GM12891 (cell line): ENCODE measurements at places on chromosomes 7 and 10.

GRCh38 chr7:80312139-80312661, 177.6 kb downstream of the GNAI1 start:
- DNase-seq = no peak

DNA sequence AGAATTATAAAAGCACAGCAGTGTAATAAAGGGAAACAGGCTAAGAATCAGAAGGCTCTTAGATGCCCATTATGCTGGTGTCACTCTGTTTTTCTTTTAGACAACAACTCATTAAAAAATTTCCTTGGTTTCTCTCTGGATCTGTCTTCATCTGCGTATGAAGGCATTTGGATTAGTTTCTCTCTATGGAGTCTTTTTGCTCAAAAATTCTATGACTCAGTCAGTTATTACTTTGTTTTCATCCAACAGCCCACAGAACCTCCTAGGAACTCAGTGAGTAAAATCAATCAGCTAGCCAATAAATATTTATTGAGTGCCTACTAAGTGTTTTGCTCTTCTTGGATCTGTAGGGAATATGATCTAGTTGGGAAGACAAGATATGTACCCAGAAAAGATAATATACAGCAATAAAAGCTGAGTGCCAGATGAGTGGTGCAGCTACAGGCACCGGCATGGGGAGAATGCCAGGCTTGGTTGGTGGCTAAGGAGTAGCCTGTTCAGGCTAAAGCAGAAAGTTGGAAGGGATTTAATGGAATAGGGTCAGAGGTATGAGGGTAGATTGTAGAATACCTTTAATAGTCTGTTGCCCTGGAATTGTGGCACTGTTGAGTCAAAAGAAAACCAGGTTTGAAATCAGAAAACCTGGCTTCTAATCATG, 156.2 kb downstream of the LRRC4 start:
- no peak for DNase-seq

DNA sequence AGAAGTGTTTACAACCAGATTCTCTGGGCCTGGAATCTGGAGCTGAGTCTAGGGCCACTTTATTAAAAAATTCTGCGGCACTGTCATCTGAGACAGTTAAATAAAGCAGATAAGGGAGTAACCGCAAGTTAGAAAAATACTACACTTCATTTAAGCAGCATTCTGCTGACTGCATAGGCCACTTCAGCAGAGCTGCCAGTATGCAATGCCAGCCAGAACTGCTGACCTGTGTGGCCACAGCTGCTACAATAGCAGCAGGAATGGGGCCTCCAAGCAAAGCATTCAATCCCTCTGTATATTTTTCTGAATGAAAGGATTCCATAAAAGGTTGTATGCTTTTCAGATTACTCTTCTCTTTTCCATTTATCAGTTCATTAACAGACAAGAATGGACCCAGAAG, 136.0 kb downstream of the COL28A1 start:
- DNase-seq = no peak

- no peak for DNase-seq
These were observed 101.0 kb downstream of the PTPN20 start for GRCh38 chr10:47012214-47012613.

- DNase-seq = no peak
These were observed 137.8 kb downstream of the MAPK8 start for GRCh38 chr10:48444266-48444665.

DNA sequence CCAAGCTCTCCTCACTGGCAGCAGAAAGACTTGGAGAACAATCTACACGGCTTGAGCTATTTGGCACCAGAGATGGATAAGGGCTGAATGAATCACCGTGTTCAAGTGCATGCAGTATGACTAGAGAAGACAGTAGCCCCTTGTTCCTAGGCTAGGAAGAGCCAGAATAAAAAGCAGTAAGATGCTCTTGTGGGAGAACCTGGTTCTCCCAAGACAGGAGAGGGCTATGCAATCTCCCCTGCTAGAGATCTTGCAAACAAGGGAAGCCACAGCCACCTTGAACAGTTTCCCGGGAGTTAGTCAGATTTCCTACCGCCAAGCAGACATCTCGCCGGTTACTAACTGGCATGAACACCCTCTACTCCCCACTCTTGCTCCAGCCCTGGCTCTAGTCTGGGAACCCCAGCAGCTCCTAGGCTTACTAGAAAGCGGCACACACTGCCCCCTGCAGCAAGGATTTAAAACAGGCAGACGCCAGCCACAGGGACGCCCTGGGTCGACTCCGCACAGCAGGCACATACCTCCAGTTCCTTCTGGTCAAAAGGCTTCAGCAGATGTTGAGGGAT, 107.3 kb downstream of the SMURF1 start:
- DNase-seq = no peak

GRCh38 chr7:68929781-68930261, 668.5 kb upstream of the AUTS2 start:
- DNase-seq = no peak

DNA sequence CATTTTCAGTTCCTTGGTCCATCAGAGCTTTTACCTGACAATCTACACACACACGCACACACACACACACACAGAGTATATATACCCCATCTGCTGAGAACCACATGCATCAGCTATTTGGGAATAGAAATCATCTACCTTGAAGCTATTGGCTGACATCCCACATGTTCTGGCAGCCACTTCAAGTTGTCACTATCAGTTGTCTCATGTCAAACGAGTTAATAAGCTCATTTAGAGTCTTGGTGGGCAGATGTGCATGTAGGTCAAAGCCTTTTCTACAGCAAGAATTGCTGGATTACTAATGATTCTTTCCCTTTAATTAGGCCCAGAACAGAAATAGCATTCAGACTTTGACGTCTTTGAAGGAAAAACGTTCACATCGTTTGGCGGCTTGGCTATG, 36.8 kb downstream of the COL28A1 start:
- DNase-seq = no peak

DNA sequence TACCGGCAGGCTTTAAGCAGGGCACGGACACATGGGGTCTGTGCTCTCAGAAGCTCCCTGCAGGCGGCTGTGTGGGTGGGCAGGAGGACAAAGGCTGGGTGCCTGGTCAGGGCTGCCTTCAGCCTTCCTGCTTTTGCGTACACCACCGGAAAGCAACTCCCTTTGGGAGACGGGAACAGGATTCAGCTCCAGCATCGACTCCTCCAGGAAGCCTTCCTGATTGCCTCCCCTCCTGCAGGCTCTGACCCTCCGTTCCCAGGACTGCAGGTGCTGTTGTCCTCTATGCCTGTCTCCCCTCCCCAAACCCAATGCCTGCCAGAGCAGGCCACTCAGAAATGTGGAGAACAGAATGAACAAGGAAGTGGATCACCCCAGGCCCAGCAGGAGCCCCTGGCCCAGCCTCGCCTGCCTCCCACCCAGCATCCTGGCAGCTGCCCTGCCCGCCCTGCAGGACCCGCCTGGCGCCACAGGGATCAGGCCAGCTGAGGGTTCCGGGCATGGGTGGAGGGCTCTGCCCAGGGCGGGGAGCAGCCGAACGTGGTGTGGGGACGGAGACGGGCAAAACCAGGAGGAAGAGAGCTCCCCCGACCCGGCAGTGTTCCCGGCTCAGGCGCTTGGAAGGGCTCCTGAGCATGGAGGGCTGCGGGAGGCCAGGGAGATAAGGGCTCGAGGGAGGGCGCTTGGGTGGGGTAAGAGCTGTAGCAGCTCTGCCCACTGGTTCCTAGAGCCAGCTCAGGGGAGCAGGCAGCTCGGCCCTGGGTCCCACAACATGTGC, 6.2 kb upstream of the ELN start:
- no peak for DNase-seq

DNA sequence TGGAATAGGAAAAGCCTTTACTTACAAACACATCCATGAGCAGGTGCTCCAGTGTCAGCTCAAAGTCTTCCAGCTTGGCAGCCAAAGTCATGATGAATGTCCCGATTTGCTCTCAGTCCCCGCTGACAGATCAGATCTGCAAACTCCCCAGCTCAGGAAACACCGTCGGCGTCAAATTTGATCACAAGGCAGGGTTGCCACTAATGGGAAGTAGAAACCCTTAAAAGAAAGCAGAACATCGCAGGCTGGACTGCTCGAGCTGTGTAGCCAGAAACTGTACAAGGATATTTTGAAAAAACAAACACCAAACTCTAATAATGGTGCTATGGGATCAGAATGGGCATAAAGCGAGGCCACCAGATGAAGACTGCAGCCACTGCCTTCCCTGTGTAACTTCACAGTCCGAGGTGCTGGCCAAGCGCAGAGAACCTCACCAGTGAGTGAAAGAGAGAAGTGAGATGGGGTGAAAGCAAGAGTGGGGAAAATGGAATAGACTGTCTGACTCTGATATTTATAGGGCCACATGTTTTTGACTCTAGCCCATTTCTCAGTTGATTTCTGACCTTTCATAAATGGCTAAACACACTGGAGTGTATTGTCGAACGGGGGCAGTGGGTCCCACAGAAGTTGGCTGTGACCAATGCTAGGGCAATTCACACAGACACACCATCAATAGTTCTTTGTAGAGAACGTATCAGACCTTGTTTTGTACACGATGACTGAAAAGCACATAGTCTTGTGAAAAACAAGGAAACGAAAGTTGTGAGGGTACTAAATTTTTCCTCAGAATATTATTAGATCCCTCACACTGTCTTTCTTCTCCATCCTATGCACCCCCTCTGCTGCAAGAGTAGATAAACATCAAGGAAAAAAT, 306.2 kb downstream of the FRMD4A start:
- DNase-seq = no peak

DNA sequence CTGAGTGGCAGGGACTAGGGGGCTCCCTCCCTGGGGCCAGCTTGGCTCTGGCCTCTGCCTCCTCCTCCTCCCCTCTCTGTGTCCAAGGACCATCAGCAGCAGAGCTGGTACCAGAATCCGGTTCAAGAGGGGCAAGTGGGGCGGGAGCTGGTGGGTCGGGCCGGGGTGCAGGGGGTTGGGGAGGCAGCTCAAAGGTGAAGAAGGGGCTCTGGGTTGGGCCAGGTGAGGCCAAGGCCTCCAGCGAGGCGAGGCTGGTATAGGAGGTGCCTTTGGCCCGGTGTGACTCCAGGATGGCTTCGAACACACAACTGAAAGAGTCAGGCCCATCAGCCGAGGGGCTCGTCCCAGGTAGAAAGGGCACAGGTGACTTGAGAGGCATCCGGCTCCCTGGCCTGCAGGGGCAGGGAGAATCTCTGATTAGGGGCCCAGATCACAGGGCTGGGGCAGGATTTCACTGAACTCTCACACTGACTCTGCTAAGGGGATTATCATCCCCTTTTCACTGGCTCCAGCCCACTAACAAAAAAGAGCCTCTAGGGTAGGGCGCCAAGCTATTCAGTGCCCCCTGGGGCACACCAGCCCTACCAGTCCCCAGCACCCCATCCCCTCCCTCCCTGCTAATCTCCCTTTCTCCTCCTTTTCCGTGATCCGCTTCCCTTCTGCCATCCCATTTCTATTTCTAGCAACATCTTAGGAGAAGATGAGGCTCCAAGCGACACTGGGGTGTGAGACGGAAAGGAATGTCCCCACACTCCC, 4.6 kb downstream of the PSD start:
- DNase-seq = no peak

DNA sequence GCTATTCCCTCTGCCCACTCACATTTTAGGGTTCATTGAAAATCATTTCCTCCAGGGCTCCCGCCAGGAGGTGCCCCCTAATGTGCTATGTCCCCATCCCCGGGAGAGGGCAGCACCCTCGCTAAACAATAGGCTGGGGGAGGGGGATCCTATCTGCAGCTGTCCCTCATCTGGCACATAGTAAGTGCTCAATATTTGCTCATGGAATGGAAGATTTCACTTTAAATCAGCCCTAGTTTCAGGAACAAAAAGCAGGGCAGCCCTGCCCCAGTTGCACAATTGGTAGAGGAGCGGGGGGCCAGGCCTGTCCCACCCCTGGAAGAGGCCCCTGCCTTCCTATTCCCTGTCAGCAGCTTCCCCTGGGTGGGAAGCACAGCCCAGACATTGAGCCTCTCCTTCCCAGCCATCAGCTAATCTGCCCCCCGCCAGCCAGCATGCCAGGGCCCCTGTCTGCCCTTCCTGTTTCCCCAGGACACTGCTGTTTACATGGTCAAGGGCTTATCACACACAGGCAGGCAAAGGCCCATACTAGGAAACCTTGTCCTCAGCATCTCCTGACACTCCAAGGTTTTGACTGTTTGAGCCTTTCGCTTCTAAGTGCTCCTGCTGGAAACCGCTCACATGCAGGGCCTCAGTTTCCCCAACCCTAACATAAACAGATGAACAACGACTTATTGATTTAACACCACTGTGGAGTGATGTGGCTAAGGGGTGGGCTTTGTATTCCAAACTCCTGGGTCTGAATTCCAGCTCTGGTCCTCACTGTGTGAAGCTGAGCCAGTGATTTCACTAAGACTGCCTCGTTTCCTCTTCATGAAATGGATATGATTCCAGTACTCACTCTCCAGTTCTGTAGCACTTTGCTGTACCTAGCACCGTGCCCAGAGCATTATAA, 130.7 kb upstream of the ZMIZ1 start:
- DNase-seq = peak; percentile 43

DNA sequence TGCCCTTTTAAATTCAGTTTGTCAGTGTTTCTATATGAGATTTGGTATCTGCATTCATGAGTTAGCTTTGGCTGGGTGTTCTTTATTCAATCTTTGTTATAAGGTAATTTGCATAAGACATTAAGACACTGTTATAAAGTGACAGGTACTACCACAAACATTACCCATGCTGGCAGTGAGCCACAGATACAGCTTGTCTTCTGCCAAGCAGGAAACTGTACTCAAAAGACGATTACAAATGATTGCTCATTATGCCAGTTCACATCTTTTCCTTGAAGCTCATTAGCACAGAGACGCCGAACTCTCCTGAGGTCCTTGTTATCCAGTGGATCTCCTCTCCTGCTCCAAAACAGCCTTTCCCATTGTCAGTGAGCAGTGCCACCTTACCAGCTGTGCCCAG, 30.4 kb downstream of the AMPH start:
- DNase-seq = no peak

GRCh38 chr7:133409421-133409820, 156.5 kb downstream of the EXOC4 start:
- DNase-seq = no peak

GRCh38 chr10:7445474-7446185, 34.8 kb upstream of the SFMBT2 start:
- DNase-seq = no peak

GRCh38 chr7:18792871-18793595, 297.5 kb downstream of the HDAC9 start:
- DNase-seq = no peak

GRCh38 chr7:140676306-140676705, 3.6 kb downstream of the ADCK2 start:
- peak; percentile 48 for DNase-seq

GRCh38 chr10:10600004-10600403, 417.7 kb upstream of the CELF2 start:
- DNase-seq = no peak
